ENCODE measurements at places on chromosomes 1 and 21.

GRCh38 chr1:43432171-43432860 lies 21.4 kb downstream of the HYI start:
- DNase-seq: peak; percentile 56

GRCh38 chr1:186009039-186009737 lies 275.0 kb downstream of the HMCN1 start:
- DNase-seq: no peak

DNA sequence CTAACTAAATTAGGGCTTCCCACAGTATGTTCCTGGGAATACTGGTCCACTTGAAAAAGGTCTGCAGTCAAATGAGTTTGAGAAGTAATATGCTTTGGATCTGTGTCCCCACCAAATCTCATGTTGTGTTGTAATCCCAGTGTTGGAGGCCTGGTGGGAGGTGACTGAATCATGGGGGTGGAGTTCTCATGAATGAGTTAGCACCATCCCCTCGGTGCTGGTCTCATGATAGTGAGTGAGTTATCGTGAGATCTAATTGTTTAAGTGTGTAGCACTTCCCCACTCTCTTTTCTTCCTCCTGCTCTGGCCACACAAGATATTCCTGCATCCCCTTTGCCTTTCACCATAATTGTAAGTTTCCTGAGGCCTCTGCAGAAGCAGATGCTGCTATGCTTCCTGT lies 16.9 kb upstream of the DMRTB1 start:
- DNase-seq: no peak

GRCh38 chr1:237759377-237759776 lies 131.3 kb downstream of the ZP4 start:
- no peak for DNase-seq

GRCh38 chr1:182622901-182623528 lies 18.8 kb upstream of the RGS16 start:
- no peak for DNase-seq

- DNase-seq: no peak
Measured at GRCh38 chr1:67359592-67359991, 51.9 kb downstream of the IL12RB2 start.

DNA sequence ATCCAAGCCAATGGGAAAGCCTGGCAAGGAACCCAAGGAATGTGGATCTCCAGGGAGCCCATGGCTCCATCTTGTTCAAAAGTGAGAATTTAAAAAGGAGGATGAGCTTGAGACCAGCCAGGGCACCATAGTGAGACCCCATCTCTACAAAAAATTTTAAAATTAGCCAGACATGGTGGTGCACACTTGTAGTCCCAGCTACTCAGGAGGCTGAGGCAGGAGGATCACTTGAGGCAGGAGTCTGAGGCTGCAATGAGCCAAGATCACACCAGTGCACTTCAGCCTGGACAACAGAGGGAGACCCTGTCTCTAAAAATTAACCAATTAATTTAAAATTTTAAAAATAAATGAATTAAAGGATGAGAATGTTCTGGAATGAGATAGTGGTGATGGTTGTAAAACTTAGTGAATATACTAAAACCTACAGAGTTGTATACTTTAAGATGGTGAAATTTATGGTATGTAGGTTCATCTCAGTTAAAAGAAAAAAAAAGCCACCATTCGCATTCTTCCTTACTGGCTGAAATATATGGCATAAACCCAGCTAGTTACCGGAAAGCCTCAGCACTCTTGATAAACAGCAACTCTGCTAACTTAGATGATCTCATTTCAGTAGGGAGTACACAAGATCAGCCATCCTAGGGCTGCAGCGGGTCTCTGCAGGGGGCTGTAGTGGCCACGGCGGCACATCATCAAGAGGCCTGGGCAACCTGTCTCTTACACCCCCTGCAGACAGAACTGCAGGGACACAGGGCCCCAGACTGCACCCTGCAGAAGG lies 48.3 kb upstream of the H6PD start:
- no peak for DNase-seq

DNA sequence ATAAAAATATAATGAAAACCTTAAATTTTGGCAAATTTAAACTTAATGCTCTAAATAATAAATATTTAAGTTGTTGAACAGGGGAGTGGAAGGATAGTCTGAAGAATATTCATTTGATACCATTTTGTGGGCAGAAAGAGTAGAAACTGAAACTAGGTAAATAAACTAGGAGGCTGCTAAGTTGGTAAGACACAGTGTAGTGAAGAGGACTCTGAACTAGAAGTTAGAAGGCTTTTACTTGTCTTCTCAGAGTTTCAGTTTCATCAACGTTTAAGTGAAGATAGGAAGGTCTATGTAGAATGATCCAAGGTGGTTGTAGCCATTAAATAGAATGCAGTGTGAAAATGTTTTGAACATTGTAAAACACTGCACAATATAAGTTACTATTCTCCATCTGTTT lies 516.9 kb downstream of the AMY1C start:
- no peak for DNase-seq

- no peak for DNase-seq
Measured at GRCh38 chr1:73635021-73635420, 563.0 kb downstream of the LRRIQ3 start.

- no peak for DNase-seq
Measured at GRCh38 chr1:235741294-235741693, 91.7 kb upstream of the GNG4 start.

GRCh38 chr1:162380061-162380846 lies 1.3 kb upstream of the C1orf226 start:
- DNase-seq: no peak

All from posterior vena cava (tissue), 2 donors.